Neuronal stem cell (in vitro differentiated cells): ENCODE measurements at places on chromosomes 1 and 21.

DNA sequence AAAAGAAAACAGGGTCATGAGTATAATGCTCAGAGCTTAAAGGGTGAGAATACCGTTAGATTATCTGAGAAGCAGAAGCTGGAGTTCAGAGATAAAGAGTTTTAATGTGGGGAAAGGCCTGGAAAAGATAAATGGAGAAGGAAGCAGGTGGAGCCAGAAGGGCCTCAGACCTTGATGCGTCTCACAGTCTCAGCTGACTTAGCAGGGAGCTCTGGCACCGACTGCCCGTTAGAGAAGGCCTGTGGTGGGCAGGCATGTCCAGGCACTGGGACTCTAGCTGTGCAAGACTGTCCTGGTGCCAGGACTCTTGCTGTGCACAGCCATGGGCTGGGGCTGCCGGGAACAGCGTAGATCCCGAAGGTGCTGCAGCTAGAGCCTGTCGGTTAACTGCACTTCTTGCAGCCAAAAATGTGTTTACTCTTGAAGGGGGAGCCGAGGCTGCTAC lies 3.8 kb upstream of the SLAMF9 start:
- no peak for DNase-seq

- no peak for DNase-seq
Observed at GRCh38 chr1:155261493-155261851, 688 bp downstream of the SCAMP3 start.

DNA sequence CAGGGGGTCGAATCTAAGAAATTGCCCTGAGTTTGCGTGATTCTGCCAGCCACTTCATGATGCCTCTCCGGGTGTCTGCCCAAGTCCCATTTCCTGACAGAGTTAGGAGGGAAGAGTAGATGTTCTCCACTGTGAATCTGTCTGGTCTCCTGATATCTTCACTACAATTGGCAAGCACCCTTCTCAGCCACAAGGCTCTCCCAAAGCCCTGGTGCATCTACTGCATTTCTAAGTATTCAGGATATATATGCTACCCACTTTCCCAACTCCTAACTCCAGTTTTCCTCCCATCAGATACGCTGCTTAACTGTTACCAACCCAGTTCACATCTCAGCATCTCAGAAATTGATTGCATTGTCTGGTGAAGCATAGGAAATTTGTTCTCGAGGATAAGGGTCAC lies 25.9 kb upstream of the OVAAL start:
- DNase-seq, result no peak

- no peak for DNase-seq
Observed at GRCh38 chr1:235073331-235073967, 55.2 kb downstream of the TOMM20 start.

DNA sequence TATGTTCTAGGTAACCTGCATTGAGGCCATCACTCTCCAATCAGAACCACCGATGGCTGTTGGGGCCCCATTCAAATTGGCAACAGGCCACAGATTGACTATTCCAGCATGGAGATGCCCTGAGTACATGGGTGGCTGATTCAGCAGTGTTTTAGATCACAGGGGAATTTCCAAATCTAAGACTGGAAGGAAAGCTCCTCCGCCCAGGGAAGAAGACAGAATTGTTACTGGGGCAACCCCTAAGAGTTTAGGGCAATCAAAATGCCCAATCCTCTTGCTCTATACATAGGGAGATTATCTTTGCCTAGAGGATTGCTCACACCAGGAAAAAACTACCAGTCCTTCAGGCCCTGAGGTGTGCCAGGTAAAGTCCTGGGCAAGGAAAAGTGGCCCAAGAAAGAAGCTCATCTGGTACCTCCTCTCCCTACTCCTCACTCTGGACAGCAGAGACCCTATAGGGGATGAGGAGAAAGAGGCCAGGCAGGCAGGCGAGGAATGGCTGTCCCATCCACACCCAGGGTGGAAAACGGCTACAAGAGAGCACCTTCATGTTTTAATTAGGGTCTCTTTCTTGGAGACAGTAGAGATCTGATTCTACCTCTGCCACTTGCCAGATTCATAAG lies 5.8 kb downstream of the S100A8 start:
- no peak for DNase-seq

DNA sequence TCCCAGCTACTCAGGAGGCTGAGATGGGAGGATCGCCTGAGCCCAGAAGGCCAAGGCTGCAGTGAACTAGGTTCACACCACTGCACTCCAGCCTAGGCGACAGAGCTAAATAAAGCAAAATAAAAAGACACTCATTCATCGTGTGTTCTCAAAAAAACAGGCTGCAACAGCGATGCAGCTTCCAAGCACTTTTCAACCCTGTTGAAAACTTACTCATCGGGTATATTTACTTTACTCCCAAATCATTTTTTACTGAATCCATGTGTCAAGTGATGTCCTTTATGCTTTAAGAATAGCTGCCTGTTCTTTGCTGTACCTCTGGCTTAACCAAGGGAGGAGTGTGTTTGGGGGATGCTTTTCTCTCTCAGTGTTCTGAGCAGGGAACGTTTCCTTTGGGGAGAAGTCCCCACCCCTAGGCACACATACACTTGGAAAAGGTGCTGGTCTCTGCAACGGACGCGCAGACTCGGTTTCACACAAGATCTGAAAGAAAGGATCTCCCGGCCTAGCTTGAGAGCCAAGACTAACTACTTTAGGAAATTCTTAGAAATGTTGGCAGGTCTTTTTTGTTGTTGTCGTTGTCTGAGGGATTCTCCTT lies 1.4 kb downstream of the MAP1LC3C start:
- no peak for DNase-seq

- DNase-seq, result no peak
Observed at GRCh38 chr1:66168948-66169671, 364.8 kb upstream of the SGIP1 start.

DNA sequence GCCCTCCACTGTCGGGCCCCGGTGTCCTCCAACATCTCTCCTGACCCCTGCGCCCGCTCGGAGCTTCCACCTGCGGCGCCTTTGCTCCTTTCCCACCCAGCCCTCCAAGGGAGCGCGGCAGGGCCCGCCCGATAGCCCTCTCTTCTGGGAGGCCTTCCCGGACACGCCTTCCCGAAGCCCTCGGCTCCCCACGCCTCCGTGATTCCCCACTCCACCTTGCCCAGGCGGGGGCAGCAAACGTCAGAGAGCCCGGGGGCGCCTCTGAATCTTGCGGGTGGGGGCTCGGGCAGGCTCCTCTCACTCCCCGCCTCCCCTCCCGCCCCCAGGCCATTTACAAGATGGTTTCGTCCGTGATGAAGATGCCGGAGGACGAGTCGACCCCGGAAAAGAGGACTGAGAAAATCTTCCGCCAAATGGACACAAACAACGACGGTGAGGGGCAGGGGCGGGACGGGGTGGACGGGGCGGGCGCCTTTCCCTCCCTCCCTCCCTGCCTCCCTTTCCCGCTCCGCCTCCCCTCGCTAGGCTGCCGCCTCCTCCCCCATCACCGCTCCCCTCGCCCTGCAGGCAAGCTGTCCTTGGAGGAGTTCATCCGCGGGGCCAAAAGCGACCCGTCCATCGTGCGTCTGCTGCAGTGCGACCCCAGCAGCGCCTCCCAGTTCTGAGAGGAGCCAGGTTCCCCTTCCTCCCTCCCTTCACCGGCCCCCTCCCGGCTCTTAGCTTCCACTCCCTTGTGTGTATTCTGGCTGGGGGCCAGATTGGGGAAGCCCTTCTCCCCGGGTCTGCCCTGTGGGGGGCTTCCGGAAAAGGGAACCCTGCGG lies 7.1 kb downstream of the HPCA start:
- peak; percentile 68 for DNase-seq

- peak; percentile 21 for DNase-seq
Observed at GRCh38 chr21:35026617-35027562, 22.2 kb downstream of the RUNX1 start.

DNA sequence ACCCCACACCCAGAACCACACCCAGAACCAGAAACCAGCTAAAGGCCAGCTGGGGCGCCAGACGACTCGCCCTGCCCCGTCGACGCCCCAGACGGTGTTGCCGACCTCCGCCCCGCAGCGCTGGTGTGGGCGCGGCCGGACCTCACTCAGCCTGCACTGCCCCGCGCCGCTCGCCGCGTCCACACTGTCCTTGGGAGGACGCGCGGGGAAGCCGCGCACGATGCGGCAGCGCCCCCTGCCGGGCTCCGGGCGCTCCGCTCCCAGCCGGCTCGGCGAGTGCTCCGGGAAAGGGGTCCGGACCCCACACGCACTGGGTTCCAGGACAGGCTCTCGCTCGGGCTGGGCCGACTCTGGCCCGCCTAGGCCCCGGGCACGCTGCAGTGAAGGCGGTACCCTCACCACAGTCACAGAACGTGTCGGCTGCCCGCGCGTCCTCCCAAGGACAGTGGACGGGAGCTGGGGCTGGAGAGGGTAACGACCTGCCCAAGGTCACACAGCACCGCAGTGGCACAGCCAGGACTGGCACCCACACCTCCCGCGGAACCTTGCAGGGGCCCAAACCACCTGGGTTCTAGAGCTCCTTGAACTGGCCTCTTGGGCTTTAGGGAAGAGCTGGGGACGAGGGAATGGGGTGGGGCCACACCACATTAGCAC lies 90.2 kb downstream of the DMRTA2 start:
- DNase-seq, result peak; percentile 77
